ENCODE measurements at places on chromosomes 7 and 10.

- no peak for DNase-seq
Observed at GRCh38 chr7:100008525-100008924, 6.9 kb upstream of the ZKSCAN1 start.

DNA sequence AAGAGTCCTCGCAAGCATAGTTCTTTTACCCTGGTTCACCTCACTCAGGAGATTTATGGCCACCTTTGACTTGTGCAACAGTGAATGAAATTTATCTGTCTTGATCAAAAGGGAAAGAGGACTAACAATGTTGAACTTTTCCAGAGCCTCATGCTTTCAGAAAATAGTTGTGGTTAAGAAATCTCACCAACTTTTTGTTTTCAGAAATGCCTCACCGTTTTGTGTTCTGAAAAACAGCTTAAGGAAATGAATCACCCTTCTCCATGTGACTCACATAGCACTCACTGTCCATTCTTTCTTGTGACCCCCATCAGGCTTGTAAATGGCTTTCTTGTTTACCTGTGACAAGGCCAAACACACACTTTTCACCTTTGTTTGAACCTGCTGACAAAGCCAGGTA is 148.6 kb upstream of the FAM3C start:
- DNase-seq: peak; percentile 81

- no peak for DNase-seq
Observed at GRCh38 chr10:70537398-70538194, 59.0 kb downstream of the PALD1 start.

- DNase-seq: no peak
Observed at GRCh38 chr10:116909307-116909706, 60.0 kb downstream of the ENO4 start.

DNA sequence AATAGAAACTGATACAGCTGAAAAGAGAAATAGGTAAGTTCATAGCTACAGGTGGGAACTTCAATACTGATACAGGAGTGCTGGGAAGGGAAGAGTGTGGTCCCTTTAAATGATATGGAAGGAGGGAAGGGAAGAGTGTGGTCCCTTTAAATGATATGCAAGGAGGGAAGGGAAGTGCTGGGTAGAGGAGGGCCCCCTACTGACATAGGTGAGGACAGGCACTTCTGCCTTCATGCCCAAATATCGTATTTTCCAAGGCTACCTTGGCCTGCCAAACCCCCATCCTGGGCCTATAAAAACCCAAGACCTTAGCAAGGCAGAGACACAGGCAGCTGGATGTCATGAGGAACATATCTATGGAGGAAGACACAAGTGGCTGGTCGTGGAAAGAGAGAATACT is 92.3 kb downstream of the MAGI2 start:
- DNase-seq: no peak

- no peak for DNase-seq
Observed at GRCh38 chr10:61781969-61782403, 119.3 kb downstream of the CABCOCO1 start.

DNA sequence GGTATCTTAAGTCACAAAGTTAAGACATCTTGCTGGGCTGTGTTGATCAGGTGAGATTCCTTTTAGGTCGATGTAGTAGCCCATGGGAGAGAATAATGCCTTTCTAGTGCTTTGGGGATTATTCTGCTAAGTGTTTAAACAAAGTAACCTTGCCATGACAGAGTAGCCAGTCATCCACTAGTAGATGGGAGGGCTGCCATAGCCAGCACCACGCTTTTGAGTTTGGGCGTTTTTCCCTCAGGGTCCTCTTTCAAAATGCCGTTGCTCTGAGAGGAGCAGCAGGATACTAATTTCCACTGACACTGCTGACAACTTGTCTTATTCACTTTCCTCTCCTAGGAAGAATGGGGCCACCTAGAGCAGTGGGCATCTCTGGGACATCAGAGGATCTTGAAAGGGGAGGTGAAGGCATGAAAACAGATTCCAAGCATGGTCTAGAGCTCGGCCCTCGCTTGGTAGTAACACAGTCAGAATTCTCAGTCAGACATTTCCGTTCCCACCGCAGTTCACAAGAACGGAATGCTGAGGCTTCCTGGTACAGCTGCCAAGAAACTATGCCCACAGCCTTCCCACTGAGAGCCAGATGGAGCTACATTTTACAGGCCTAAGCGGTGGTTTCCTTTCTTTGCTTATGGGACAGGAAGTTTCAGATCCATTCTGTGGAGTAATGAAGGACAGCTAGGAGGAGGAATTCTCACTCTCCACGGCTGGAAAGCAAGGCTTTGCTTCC is 15.3 kb upstream of the RSU1 start:
- no peak for DNase-seq

DNA sequence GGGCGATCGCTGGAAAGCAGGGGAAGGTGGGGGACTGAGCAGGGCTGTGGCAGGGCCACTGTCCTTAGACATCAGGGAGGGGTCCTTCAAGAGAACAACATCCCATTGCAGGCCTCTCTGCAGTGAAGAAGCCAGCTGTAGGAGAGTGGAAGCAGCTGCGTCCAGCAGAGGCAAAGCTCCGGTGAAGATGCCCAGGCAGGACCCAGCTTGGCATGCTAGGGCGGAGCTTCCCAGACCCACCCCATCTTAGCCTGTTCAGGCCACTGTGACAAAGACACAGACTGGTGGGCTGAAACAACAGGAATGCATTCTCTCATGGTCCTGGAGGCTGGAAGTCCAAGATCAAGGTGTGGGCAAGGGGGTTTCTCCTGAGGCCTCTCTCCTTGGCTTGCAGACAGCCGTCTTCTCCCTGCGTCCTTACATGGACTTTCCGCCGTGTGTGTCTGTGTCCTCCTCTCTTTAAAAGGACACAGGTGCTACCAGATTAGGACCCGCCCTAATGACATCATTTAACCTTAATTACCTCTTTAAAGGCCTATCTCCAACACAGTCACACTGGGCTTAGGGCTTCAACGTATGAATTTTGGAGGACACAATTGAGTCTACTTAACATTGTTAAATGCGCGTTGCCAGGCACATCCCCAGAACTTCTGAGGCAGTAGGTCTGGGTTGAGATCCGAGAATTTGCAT is 178.1 kb upstream of the GRB10 start:
- DNase-seq: no peak

DNA sequence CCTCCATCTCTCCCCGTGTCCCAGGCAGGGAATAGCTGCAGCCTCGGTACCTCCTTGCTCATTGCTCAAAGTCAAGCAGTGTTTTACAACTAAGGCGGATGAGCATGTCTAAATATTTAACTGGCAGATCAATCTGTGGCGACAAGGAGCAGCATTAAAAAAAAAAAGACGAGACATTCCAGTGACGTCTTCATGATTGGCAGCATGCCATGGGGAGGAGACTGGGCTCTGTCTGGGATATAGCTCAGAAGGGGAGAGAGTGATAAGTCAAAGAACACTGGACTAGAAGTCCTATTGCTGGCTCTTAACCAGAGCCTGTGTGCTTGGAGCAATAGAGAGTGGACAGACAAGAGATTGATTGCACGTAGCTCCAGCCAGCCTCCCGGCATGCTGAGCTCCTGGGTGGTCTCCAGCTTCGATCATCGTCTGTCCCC is 287.5 kb upstream of the PODXL start:
- no peak for DNase-seq

- DNase-seq: no peak
Observed at GRCh38 chr10:71598621-71599055, 120.9 kb downstream of the C10orf105 start.

DNA sequence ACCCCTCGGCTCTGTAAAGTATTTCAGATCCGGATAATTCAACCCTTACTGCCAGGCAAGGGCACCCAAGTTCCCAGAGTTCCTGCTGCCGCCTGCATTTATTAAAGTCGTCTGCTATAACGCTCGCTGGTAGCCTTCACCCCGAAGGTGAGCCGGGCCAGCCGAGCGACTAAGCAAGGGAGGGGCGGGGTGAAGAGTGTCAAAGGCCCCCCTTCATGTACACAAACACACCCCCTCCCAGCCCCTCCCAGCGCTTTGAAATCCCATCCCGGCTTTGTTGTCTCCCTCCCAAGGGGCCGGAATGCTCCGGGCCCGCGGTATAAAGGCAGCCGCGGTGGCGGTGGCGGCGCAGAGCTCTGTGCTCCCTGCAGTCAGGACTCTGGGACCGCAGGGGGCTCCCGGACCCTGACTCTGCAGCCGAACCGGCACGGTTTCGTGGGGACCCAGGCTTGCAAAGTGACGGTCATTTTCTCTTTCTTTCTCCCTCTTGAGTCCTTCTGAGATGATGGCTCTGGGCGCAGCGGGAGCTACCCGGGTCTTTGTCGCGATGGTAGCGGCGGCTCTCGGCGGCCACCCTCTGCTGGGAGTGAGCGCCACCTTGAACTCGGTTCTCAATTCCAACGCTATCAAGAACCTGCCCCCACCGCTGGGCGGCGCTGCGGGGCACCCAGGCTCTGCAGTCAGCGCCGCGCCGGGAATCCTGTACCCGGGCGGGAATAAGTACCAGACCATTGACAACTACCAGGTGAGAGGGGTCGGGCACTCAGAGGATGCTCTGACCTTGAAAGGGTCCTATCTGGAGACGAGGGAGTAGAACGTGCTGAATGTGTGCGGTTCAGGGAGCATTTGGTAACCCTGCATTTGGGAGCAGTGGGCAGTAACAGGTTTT is at the start of gene DKK1:
Gene DKK1 (plus strand): TSS at position 349 of the 889 bp plus-strand sequence. CDS start 154 bp downstream, at position 503.
- no peak for DNase-seq

GRCh38 chr10:63591600-63592379 is 70.6 kb downstream of the REEP3 start:
- no peak for DNase-seq

GRCh38 chr7:24049296-24049695 is 234.7 kb upstream of the NPY start:
- DNase-seq: no peak

DNA sequence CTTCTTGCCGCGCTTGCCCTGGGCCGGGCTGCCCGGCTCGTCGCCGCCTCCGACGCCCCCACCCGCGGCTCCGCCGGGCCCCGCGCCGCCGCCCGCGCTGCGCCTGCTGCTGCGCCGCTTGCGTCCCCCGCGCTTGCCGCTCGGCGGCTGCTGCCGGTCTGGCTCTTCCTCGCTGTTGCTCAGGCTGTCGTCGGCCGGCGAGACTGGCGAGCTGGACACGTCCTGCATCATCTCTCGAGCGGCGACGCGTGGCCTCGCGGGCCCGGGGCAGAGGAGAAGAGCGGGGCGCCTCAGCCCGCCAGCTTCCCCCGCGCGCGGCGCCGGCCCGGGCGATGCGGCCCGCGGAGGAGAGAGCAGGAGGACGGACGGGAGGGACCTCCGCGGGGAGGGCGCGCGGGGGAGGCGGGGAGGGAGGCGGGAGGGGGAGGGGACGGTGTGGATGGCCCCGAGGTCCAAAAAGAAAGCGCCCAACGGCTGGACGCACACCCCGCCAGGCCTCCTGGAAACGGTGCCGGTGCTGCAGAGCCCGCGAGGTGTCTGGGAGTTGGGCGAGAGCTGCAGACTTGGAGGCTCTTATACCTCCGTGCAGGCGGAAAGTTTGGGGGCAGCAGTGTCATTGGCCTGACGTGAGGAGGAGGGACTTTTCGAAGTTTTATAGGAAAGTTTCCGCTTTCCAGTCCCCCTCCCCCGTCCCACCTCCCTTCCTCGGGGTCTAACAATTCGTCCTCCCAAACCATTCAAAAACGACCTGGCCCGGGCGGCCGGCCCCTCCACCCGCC is at the start of gene TWIST1:
Gene TWIST1 (minus strand): TSS at position 546 of the 779 bp plus-strand sequence. CDS start 315 bp downstream, at position 231.
- no peak for DNase-seq

DNA sequence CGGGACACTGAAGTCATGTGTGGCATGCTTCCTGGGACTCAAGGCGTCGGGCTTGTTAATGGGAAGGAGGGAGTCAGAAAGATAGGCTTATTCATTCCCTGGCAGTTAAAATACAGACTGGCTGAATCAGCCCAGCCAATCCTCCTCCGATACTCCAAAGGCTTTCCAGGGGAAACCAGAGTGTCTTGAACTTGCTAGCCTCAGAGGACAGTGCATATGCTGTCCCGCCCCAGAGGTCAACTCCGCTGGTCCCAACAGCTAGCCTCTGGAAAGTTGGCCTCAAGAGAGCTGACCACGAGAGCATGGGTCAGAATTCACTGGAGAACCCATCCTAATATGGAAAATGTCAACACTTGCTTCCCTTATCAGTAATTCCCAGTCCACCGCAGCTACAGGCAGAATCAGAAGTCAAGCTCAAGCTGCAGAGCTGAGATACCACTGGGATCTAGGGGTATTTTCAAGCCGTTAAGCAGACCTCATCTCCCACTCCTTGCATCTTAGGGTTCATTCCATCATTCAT is 43.0 kb downstream of the ELMO1 start:
- DNase-seq: no peak

DNA sequence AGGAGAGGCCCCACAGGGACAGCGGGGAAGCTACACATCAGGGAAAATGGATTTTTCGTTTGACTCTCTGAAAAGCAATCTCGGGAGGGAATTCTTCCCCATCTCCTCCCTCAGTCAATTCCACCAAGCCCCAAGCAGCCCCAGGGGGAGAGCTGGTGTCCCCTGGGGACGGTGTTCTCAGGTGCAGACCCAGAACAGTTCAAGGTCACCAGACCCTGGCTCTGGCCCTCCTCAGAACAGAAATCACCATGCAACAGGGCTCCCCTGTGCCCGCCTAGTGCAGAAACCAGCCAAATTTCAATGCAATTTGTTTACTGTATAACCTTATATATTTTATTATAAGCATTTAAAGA is 34.1 kb downstream of the GSDME start:
- no peak for DNase-seq

GRCh38 chr7:139714163-139714901 is 63.5 kb downstream of the HIPK2 start:
- DNase-seq: no peak

DNA sequence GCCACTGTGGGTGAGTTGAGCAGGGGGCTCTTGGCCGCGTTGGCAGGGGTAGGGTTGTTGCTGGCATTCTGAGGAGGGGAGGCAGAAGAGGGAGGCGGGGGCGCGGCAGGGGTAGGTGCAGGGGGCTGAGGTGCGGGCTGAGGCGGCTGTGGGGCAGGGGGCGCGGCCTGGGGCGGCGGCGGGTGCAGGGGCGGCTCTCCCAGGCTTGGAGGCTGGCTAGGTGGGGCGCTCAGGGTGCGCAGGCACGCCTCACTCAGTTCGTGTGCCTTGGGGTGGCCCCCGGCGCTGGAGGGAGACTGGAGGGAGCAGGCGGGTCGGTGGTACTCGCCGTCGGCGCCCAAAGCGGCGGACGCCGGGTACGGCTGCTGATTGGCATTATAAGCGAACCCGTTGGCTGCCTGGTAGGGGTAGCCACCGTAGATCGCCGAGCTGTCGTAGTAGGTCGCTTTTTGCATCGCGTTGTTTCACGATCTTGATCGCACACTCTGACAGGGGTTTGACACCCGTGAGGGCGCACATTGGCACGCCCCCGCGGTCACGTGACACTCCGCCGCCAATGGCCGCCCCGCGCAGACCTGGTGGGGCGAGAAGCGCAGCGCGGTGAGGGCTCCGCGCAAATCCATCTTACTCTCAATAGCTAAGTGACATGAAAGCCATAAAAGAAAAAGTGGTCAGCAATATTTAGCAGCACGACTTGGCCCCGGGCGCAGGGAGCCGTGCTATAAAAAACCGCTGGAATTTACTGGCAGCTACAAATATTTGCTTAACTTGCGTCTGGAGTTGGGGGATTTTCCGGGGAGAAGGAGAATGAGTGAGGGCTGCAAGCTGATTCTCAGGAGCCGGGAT is 7.9 kb upstream of the HOXA2 start:
- DNase-seq: no peak

DNA sequence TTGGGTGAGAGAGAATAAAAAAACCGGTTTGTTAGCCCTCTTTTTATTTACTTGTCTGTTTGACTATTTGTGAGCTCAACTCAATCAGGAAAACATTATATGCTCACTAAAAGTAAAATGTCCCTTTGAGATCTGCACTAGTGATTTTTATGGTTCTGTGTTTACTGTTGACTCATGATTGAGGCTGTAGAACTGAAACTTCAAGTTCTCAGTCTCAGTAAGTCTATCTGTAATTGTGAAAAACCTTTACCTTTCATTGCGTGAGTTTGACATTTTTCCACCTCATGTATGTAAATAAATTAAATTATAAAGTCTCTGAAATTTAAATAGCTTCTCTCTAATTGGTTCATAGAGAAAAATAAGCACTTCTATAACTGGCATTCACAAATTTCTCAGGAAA is 17.0 kb upstream of the CASD1 start:
- DNase-seq: no peak

Measured in keratinocyte (primary cell).